ENCODE measurements at places on chromosomes 7 and 10.

GRCh38 chr7:151191544-151191943 lies 4.5 kb upstream of the ASB10 start:
- no peak for DNase-seq

GRCh38 chr7:70589010-70589409 lies 542.9 kb upstream of the GALNT17 start:
- DNase-seq: no peak

GRCh38 chr10:99612167-99612831 lies 7.9 kb downstream of the SLC25A28 start:
- DNase-seq: no peak

- no peak for DNase-seq
Measured at GRCh38 chr7:44482502-44483485, 7.7 kb downstream of the NUDCD3 start.

All from activated T-helper 1 cell treated with Interleukin-2 at 50 U/mL for 16 hours (primary cell).